Left lobe of liver (tissue), 2 donors: ENCODE measurements at places on chromosomes 1 and 21.

DNA sequence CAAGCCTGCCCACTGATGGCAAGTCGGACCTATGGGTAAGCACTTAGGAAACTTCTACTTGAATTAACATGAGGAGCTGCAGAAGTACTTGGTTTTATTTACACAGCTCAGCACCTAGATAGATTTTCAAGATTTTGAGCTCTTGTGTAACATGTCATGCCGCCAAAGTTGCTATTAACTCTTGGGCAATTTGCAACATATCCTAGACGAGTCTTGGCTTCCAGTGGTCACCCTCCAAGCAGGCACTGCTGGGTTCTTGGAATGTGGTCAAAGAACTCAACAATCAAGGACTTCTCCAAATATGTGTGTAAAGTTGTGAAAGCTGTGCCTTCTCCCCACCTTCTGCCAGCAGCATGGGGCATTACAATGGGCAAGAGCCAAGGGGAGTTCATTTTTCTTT lies 17.8 kb upstream of the GUCA2B start:
- DNase-seq: no peak

DNA sequence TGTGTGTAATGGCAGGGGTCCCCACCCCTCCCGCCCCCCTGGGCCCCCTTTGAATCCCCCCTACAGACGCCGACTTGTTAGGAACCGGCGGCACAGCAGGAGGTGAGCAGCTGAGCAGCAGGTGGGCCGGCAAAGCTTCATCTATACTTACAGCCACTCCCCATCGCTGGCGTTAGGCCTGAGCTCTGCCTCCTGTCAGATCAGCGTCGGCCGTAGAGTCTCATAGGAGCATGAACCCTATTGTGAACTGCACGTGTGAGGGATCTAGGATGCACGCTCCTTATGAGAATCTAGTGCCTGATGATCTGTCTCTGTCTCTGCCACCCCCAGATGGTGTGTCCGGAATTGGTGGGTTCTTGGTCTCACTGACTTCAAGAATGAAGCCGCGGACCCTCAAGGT lies 14.9 kb upstream of the VPS26C start:
- DNase-seq: peak; percentile 16

- DNase-seq: no peak
Measured at GRCh38 chr1:215502081-215502480, 65.0 kb upstream of the KCTD3 start.

GRCh38 chr1:115499253-115499652 lies 142.5 kb upstream of the VANGL1 start:
- no peak for DNase-seq

- no peak for DNase-seq
Measured at GRCh38 chr1:240827786-240828185, 215.8 kb upstream of the GREM2 start.

DNA sequence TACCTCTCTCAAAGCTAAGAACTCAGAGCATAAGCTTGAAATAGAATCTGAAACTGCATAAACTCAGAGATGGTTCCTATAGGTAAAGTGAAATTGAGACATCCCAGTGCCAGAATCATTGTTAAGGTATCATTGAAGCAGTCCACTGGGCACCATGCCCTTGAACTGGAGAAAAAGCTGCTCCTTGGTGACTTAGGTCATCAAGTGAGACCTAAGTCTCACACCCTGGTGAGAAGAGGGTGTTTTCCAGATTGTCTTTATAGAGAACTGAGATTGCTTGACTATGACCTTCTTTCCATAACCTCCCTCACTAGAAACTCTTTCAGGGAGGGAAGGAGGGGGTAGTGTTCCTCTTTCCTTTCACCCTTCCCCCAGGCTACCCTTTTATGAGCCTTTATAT lies 9.4 kb upstream of the ATP6V1G3 start:
- DNase-seq: no peak

DNA sequence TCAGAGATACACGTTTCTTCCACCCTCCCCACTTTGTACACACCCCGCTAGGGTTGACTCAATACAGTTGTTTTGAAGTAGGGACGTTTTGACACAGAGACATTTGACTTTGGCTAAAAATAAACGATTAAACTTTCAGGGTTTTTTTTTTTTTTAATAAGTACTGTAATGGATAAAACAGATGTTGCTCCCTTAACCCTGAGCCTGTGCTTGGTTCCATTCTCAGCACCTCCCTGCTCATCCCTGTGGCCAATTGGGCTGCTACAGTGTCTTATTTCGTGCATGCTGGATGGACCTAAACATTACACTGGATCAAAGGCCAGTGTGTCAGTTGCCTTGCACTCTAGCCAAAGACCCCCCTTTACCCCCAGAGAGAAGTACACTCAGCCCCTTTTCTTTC lies 16.9 kb downstream of the GRHL3 start:
- no peak for DNase-seq

DNA sequence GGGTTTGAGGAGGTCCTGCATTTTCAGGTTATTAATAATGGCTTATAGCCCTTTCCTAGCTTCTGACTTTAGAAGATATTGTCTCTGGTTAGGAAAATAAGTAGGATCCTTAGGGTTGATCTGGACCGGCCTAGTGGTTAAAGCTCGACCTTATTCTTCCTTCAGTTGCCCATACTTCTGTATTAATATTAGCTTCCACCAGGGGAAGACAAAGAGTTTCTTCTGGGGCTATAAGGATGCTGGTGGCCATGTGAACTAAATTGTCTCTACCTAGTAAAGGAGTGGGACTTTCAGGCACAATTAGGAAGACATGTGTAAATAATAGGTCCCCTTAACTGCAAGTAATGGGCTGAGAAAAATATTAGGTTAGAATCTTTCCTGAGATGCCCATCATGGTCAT lies 20.6 kb upstream of the FCGR2A start:
- no peak for DNase-seq

GRCh38 chr1:13899856-13900255 lies 199.9 kb downstream of the PRDM2 start:
- no peak for DNase-seq

- no peak for DNase-seq
Measured at GRCh38 chr1:192904438-192904895, 95.6 kb downstream of the RGS2 start.

DNA sequence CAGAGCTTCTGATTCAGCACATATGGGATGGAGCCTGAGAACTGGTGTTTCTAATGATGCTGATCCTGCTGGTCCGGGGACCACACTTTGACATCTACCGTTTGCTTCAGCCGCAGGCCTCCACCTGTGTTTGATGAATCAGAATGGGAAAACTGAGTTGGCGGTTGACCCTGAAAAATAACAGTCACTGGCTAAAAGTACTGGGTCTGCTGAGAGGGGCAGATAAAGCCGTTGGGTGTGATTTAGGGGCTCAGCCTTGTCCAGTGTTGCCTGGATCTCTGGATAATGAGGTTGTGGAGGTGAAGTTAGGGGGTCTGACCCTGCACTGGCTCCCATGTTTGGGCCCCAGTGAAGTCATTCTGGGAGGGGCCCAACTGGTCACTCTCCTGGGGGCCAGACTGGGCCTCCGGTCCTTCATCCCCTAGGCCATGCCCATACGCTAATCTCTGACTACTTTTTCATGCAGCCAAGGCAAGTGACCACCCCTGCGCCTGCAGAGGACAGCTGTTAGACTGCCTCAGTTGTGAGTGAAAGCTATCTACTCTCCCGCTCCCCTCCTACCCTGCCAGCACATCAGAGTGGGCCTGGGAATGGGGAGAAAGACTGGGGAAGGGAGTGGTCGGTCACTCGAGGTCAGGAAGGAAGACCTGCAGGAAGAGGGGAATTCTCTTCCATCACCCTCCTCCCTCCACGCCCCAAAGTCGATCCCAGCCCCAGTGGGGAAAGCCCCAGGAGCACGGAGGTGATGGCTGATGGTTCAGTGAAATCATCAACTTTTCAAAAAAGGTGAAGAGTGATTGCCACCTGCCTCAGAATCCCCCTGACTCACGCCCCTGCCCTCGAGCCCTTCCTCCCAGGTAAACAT lies 27.7 kb downstream of the VASH2 start:
- peak; percentile 18 for DNase-seq

GRCh38 chr21:18603980-18604379 lies 200.4 kb upstream of the TMPRSS15 start:
- no peak for DNase-seq

DNA sequence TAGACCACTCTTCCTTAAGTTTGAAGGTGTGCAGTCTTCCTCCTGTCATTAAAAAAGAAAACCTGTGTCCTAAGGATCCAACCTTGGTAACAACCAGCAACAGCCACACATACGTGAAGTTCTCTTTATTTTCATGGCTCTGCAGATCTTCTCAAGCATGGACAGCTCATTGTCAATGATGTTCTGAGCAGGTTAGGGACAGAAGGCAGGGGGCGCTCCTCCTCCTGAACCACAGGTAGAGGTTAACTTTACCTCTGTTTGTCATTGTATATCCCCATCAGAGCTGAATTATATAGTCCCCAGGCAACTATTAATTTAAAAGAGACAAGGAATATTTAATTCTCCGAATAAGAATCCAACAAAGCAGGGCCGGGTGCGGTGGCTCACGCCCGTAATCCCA lies 52.5 kb upstream of the CR2 start:
- no peak for DNase-seq

GRCh38 chr1:16026723-16027484 lies 5.1 kb downstream of the CLCNKA start:
- DNase-seq: no peak

GRCh38 chr1:178528228-178528952 lies 15.5 kb downstream of the TEX35 start:
- DNase-seq: no peak

- DNase-seq: no peak
Measured at GRCh38 chr1:54338464-54338863, 67.7 kb downstream of the SSBP3 start.

DNA sequence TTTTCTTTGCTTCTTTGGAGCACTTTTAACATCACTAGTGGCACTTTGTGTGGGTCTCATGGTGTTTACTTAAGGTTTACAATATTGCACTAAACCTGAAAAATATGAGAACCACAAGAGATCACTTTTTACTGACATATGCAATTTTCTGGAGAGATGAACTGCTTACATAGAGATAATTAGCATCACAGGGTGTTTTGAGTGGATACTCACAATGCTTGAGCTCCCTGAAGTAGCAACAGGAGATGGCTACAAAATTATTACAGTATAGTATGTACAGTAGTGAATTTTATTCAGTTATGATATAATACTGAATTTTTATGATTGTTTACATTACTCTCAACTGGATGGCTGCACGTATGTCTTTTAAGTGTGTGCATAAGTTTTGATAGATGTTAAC lies 22.6 kb downstream of the RPRD2 start:
- no peak for DNase-seq

DNA sequence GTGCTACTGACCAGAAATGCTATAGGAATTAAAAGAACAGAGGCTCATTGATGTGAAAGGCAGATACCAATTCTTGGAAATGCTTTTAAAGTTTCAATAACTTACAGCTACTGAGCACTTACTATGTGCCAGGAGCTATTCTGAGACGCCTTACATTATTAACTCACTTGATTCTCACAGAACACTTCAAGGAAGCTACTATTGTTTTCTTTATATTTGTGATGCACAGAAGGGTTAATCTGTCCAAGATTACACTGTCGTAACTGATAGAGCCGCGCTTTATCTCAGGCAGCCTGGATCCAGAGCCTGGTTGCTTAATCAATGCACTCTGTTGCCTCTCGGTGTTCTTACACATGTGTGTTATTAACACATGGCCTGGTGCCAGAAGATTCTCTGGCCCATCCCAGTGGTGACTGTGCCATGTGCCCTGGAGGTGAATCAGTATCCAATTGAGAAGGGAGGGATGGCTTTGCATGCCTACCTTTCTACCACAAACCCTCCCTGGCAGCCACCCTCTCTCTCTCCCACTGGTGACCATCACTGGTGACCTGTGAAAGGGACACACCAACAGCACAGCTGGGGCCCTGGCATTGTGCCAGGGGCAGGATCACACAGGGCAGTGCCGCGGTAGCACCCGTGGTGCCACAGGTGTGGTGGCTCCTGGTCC lies 8.8 kb downstream of the FMO1 start:
- peak; percentile 82 for DNase-seq

DNA sequence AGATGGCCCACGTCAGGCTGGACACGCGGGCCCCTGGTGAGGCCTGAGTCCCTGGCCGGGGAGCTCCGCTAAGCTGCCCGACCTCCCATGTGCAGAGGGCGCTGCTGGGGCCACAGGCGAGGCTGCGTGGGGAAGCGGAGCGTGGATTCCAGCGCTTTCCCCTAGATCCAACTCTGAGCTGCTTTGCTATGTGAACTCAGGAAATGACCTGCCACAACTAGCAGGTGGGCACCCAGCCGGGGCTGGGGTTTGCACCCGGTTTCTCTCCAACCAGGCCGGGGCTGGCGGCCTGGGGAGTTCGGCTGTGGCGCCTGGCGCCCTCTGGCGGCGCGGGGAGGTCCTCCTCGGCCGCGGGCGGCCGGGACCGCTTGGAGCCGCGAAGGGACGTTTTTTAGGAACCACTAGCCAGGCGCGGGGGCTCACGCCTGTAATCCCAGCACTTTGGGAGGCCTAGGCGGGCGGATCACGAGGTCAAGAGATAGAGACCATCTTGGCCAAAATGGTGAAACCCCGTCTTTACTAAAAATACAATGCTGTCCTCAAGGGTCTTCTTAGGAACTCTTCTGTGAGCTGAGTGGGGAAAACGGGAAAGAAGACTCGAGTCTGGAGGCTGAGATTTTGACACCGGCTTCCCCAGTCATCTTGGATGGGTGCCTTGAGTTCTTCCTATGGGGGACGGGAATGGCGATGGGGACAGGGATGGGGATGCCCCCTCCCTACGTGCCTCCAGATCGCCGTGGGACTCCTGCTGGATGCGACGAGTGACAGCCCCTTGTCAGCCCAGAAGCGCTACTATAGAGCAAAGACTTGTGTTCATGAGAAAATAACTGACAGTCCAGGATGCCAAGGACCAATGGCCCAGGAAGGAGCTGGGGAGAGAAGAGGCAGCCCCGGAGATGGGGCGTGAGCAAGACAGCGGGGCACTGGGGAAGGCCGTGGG lies 12.6 kb downstream of the PYCR2 start:
- DNase-seq: peak; percentile 72

DNA sequence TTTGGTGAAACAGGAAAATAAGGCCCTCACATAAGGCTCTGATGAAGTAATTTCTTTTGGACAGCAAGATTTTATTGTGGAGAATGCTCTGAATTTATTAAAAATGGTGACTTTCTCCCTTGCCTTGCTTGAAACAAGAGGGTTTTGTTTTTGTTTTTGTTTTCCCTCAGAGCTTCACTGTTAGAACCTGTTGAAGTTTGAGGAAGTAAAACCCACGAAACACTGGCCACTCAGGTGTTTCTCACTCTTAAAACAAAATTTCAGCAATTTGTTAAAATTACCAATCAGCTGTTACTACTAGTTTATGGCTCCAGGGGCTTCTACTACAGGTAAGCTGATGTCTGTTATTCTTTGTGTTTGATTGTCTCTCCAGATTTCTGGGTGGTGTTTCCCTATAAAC lies 112.6 kb upstream of the B3GALT2 start:
- no peak for DNase-seq

DNA sequence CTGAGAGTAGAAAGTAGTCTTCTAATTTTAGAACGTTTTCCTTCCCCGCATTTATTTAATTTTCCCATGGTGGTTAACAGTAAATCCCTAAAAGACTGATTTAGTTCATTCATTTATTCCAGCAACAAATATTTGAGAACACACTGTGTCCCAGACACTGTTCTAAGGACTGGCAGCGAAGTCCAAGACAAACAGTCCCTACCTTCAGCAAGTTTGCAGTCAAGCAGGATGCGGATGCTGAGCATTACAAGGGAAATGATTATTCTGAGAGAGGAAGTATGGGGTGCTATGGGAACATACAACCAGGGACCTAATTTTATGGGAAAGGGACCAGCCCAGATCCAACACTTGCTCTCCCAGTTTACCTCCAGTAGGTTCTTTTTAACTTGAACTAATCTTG lies 1.2 kb upstream of the C1orf74 start:
- DNase-seq: no peak
